ENCODE measurements at places on chromosomes 2 and 18. TPM values are rescaled to one million over a fixed set of nuclear protein-coding genes. Genes with fewer than 3 reads are reported as not detected.

The FEV gene
- not detected for total RNA-seq

The CD226 gene
- total RNA-seq = 0.20 TPM

The NPAS2 gene
- 34.4 TPM for total RNA-seq

The SCG2 gene
- not detected for total RNA-seq

The FZD7 gene
- total RNA-seq = 0.29 TPM

GRCh38 chr2:29390136-29390535 lies 274.9 kb downstream of the CLIP4 start:
- no peak for DNase-seq

DNA sequence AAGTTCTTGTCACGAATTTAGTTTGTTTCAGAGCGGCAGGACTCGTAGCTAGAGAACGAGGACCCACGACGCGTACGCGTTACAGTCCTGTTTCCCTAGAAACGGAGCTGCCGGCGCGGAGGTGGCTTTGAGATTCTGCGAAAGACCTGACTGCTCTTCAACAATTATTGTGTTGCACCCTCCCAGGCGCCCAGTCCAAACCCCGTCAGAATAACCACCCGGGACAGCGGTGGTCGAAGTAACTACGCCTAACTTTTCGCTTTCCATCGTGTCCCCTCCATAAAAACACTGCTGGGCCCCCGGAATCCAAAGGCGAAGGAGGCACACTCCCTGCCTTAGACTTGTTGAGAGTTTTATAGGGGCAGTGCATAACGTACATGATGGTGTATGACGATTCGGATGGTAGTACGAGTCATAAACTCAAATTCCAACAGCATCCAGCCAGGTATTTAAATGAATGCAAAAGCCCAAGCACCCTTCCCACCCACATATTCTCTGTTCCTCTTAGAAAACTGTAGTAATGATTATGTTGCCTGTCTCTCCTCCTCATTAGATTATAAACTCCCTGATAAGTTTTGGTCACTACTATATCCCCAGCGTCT lies 651 bp upstream of the STAM2 start:
- DNase-seq = no peak

DNA sequence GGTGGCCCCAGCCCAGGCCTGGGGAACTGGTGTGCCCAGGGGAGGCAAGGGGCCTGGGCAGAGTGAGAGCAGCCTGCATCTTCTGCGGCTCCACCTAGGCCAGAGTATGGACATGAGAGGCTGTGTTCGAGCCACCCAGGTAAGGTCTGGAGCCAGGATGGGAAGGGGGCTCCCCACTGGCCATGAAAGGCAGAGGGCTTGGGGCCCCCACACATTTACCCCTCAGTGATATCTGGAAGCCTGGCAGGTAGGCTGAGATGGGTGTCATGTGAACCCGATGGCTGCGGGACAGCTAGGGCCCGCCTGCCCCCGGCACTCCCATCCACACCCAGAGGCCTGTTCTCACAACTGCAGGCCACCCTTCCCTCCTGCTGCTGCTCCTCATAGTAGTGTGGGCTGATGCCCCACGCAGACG lies 13.2 kb downstream of the ADRA2B start:
- DNase-seq = no peak

- no peak for DNase-seq
Observed at GRCh38 chr2:40033781-40034180, 254.7 kb upstream of the THUMPD2 start.

GRCh38 chr2:147049957-147050356 lies 794.9 kb upstream of the ACVR2A start:
- DNase-seq = no peak

DNA sequence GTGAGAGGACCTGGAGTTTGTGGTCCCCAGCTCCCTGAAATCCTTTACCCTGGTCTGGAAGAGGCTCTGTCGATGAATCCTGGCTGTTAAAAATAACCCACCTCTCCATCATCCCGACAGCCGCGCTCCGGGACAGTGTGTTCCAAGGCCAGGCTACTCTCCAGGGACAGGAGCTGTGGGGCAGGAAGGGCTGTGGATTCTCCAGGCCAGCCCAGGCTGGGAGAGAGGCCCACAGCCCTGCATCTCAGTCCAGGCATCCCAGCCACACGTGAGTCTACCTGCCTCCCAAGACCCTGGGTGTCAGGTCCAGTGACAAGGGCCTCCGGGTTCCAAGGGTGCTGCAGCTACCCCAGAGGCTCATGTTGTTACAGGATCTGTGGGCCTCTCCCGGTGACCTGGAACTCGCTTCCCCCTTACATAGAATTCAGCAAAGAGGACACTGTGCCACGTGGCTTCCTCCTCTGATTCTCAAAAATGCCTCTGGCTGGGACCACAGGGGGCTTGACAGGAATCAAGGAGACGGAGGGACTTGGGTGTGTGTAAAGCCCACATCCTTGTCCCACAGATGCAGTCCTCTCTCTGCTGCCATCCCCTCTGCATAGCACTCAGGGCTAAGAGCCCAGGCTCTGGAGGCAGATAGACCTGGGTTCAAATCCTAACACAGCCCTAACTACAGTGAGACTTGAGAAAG lies 17.3 kb downstream of the ADRA2B start:
- no peak for DNase-seq

DNA sequence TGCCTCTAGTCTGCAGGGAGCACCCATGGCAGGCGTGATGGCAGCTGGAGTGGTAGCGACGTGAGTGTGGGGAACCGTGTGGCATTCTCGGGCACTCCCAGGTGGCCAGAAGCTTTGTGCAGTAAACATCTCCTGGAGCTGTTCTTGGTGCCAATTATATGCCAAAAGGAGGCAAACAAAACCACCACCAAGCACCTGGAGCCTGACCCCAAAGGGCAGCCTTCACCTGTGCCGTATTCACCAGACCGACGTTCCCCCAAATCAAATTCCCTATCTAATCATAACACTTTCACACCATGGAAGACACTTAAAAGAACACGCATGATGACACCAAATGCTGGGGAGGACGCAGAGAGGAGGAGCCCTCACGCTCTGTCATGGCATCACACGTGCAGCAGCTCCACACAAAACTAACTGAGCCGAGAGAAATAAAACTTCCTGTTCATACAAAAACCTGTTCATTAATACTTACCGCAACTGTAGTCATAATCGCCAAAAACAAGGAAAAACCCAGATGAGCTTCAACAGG lies 123.6 kb downstream of the EIPR1 start:
- DNase-seq = no peak

GRCh38 chr2:232973796-232974195 lies 39.3 kb downstream of the NGEF start:
- DNase-seq = no peak

DNA sequence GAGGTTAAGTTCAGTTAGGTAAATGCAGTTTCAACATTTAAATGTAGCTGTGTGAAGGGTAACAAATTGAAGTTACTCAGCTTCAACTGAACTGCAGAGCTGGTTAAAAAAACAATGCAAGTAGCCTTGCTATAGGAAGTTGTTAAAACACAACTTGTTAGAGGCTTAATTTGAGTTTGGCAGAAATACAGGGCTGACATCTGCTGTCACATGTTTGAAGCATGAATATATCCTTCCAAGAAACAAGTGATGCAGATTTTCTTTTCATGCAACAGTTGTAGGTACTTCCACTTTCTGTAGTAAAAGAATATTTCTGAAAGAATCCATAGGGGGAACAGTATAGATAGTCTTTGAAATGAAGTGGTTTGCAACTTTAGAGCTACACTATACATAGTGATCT lies 208.7 kb upstream of the RASGRP3 start:
- peak; percentile 79 for DNase-seq

DNA sequence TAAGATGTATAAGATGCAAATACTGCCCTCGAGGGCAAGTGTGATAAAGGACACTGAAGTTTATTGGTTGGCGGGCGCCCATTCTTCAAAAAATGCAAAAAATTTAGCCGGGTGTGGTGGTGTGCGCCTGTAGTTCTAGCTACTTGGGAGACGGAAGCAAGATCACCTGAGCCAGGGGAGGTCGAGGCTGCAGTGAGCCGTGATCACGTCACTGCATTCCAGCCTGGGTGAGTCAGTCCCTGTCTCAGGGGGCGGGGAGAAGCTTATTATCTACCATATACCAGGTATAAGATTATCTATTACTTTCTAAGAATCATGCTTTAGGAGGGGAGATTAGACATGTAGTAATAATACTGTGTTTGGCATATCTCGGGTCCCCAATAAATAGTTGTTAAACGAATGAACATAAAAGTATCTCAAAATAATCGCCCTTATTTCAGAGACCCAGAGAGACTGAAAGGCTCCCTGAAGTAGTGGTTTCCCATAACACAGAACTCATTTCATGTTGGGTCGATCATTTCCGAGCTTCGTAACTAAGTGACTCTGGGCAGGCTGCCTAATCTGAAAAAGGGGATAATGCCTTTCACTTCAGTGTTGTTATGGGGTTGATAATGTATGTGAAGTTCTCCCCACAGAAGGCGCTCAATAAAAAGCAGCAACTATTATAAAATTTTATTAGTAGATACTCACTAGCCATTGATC lies 1.2 kb upstream of the SELENOI start:
- DNase-seq = peak; percentile 36

- no peak for DNase-seq
Observed at GRCh38 chr2:8799004-8799403, 38.4 kb downstream of the KIDINS220 start.

- DNase-seq = no peak
Observed at GRCh38 chr2:5766056-5766455, 73.9 kb downstream of the SOX11 start.

- DNase-seq = peak; percentile 6
Observed at GRCh38 chr18:44973282-44973681, 292.6 kb downstream of the SETBP1 start.

DNA sequence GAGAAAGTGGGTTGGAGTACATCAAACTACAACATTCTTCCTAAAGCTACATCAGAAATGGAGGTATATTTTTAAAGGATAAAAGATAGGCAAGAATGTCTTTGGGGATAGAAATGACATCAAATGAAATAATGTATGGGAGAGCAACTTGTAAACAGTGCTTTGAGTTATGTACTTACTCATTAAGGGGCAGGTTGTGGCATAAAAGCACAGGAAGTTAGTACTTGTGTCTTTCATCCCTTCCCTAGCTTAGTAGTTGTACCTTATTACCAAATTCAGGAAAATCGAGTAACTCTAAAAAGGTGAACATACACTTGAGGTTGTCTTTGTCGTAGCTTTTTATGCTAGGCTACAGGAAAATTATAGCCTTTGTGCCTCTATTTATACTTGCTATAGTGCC lies 28.9 kb downstream of the PPP1CB start:
- no peak for DNase-seq

- no peak for DNase-seq
Observed at GRCh38 chr2:121815216-121815615, 59.8 kb downstream of the TSN start.

Measured in endothelial cell of umbilical vein (primary cell).